ENCODE measurements at places on chromosomes 1 and 21.

DNA sequence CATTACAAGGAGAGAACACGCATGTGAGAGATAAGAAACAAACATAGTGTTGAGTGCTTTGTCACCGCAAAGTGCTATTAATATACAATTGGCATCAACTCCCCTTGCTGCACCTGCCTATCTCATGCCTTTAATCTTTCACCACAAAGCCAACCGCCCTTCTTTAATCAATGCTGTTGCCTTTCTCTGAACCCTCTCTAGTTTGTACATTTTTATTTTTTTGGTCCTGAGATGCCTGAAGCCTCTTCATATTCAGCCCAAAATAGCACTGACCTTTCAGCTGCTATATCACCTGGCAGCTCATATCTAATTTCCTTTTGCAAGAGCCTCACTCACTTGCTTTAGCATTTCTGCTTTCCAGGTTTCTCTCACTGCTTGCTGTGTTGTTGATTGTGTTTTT is 504.7 kb downstream of the NUF2 start:
- no peak for DNase-seq

- peak; percentile 75 for DNase-seq
Measured at GRCh38 chr1:2468041-2468472, 8.0 kb upstream of the PLCH2 start.

DNA sequence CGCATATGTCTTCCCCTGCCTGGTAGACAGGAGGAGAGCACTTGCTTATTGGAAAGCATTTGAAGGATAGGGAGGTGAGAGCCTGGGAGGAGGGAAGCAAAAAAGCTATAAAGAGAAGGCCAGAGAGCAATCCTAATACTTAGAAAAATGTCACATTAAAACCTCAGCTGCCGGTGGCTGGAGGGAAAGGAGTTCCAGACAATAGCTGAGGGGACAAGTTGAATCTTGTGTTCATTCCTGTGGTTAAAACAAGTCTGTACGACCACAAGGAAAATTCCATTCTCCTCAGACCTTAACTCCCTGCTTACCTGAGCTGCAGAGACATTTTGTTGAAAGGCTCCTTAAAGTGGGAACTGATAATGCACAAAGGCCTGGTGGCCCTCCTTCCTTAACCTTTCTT is 218.8 kb upstream of the CAMK1G start:
- DNase-seq, result no peak

GRCh38 chr1:6245086-6245868 is 1.3 kb downstream of the HES3 start:
- DNase-seq, result peak; percentile 89

DNA sequence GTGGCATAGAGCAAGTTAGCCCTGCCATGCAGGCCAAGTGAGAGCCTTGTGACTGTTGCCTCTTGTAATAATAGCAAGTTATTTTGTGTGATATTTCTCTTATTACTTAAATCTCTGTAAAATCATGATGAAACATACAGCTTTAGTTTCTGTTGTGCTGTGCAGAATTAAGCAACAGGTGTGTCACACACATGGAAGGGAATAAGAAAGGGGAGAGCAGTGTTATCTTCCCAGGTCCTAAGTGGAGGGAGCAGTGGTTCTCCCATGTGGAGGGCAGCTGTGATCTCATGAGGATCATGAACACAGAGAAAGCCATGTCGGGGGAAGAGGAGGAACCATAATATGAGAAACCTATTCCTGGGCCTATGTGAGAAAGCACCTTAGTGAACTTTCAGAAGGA is 25.2 kb upstream of the SCYL3 start:
- no peak for DNase-seq

GRCh38 chr1:236759252-236759859 is 35.7 kb upstream of the MTR start:
- peak; percentile 23 for DNase-seq

- no peak for DNase-seq
Measured at GRCh38 chr1:25773441-25774125, 26.4 kb upstream of the SELENON start.

GRCh38 chr1:10967090-10967489 is 45.4 kb upstream of the TARDBP start:
- DNase-seq, result no peak

DNA sequence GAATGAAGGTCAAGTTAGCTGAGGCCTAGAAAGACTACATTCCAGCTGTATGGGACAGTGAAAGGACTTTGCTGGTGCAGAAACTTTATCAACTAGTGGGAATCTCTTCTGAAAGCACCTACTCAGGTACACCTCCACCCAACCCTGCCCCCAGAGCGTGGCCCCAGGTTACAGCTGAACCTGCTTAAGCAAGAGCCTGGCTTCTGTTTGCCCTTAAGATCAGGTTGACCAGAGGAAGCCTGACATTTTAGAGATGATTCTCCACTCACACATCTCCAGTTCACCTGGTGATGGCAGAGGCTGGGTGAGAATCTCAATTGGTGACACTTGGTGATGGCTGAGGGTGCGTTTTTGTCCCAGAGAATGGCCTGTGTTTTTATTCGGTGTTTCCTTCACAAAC is 24.0 kb downstream of the ELAPOR1 start:
- DNase-seq, result no peak

DNA sequence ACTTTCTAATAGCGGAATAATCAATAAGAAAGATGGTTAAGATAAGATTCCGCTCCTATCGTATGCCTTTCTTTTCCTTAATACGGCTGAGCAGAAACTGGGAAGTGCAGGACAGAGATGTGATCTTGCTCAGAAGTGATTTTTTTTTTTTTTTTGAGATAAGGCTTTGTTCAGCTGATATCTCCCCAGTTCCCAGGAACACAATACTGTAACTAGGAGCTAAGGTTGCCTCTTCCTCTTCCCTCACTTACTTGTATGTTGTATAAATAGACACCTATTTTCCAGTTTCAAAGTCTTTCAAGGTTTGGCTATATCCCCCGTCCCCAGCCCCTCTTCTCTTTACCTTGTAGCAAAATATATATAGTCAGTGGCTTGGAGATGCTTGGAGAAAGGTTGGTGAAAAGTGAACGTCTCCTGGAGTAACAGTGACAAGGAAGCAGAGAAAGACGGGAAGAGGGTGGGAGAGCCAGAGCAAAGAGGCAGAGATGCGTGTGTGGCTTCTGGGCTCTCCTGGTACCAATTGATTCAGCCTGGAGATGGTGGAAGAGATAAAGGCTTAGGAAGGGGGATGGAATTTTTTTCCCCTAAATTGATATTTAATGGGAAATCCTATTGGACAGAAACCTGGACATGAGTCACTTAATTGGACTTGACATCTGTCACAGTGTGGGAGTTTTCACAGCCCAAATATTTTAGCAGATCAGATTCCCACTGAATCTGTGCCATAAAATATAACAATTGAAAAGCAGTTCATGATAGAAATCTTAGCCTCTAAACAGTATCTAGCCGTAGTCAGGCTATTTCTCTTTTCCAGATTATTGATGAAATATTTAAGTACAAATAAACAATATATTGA is at the start of gene NHLH2:
TSS of gene NHLH2 (minus strand) at position 522 of the 856 bp plus-strand sequence. CDS start 2,754 bp downstream, outside the sequence.
- peak; percentile 36 for DNase-seq

DNA sequence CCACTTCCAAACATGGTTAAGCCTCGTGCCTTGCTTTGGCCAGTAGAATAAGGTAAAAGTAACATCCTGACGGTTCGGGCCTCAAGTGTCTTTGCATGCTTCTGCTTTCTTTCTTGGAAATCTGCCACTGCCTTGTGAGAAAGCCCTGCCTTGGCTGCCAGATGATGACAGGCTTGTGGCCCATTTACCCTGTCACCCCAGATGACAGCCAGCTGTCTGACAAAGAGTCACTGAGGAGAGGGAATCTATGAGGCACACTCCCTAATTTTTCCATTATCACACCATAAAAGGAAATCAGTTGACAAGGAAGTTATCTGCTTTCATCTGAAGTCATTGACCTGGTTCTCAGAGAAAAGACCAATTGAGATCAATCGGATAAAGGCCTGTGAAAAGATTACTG is 199.8 kb downstream of the USH2A start:
- no peak for DNase-seq

GRCh38 chr1:161305867-161306519 is 3.8 kb downstream of the MPZ start:
- DNase-seq, result peak; percentile 83

- no peak for DNase-seq
Measured at GRCh38 chr1:33500547-33500946, 28.1 kb downstream of the ZSCAN20 start.

GRCh38 chr21:16676391-16676790 is 836.5 kb upstream of the CXADR start:
- DNase-seq, result peak; percentile 50

DNA sequence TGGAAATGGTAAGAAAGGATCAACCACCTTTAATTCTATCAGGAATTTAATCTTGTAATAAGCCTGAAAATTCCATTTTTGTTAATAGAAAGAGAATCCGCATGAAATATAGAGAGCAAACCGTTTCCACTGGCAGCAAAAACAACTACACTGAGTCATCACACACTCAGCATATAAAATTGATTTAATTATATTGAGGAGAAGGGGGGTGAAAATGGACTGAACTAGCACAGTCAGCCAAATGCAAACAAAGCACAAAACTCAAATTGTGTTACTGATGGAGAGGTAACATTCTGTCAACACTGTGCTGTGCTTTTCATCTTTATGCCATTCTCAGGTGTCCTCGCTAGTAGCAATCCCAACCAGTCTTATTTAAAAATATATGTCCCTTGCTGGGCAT is 1583.9 kb downstream of the MRPL39 start:
- DNase-seq, result no peak

DNA sequence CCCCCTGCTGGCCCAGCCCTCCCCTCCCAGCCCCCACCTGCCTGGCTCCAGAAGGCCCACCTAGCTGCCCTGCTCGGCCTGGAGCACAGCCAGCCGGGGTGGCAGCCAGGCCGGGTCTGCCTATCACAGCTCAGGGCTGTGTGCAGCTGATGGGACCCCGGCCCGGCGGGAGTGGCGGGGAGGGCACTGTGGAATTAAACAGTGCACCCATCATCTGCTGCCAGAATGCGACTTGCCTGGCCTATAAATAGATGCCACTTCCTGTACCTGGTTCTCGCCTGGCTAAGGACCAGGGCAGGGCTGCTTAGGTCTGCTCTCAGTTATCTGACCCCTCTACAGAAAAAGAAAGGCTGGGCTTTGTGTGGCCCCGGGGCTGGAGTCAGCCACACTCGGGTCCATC is 98.2 kb upstream of the VAMP3 start:
- no peak for DNase-seq
